ENCODE measurements at places on chromosomes 6 and 20. TPM values are rescaled to one million over a fixed set of nuclear protein-coding genes. Genes with fewer than 3 reads are reported as not detected.

- H3K27me3 ChIP-seq = peaks cover 16% of the 10 kb centered on the region
- no peak overlapping the region for H3K4me3 ChIP-seq
- no peak overlapping the region for H3K27ac ChIP-seq
- peaks cover 3% of the 10 kb centered on the region for H3K4me1 ChIP-seq
- H3K36me3 ChIP-seq = no peaks in the 10 kb centered on the region
- no peak for DNase-seq
Measured at GRCh38 chr6:2447931-2448330, 202.5 kb upstream of the GMDS start.

PLN gene
- total RNA-seq = not detected

DNA sequence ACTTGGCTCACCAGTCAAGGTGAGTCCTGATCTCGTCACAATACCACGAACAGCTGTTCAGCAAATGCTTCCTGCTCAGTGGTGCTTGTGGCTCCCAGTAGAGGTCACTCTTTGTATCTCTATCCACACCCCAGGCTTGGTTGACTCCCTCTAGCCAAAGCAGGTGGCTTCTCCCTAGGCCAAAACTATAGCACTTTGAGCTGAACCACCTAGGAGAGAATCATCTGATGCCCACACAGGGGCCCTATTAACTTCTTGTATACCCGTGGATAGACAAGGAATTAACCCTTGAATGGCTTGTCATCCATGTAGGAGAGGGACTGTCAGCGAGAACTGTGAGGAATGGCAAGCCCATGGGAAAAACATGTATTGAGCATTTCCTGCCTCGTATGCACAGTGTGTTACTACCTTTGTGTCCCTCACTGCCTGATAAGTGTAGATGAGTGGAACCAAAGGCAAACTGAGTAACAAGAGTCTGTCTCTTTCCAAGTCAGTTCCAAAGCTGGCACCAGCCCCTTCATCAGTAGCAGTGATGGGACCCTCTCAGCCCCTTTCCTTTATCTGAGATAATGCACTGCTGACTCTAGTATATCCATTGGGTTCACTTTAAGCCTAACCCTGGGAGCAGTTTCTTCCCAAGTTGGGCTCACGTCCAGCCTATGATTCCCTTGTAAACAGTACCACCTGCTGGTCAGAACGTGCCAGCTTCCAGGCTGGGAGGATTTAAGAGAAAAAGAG, 42.5 kb downstream of the EIF2S2 start:
- no peaks in the 10 kb centered on the region for H3K27me3 ChIP-seq
- H3K36me3 ChIP-seq = peaks cover 28% of the 10 kb centered on the region
- H3K27ac ChIP-seq = no peak overlapping the region
- no peak overlapping the region for H3K4me3 ChIP-seq
- peaks cover 19% of the 10 kb centered on the region for H3K4me1 ChIP-seq
- peak; percentile 67 for DNase-seq

SLC12A5 gene
- total RNA-seq = 1.7 TPM

DNA sequence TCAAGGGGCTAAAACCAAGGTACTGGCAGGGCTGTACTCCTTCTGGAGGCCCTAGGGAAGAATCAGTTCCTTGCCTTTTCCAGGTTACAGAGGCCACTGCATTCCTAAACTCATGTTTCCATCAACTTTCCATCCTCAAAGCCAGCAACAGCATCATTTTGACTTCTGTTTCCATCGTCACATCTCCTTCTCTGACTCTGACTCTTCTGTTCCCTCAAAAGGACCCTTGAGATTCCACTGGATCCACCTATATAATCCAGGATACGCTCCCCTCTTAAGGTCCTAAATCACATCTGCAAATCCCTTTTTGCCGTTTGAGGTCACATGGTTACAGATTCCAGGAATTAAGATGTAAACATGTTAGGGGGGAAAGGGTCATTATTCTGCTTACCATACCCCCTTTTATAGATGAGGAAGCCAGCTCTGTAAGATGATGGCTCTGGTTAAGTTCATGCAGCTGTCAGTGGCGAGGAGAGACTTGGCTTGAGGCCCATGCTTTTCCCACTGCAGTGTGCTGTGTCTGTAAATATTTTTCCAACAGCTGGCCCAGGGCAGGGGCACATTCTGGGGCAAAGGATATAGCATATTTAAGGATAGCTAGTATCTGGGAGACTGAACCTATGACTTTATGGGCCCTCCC, 114.6 kb downstream of the TNFRSF21 start:
- H3K4me1 ChIP-seq = peaks cover 10% of the 10 kb centered on the region
- H3K4me3 ChIP-seq = no peak overlapping the region
- no peaks in the 10 kb centered on the region for H3K27me3 ChIP-seq
- no peak overlapping the region for H3K27ac ChIP-seq

- no peak for DNase-seq
- H3K27ac ChIP-seq = no peak overlapping the region
- no peak overlapping the region for H3K4me3 ChIP-seq
- no peaks in the 10 kb centered on the region for H3K27me3 ChIP-seq
- no peaks in the 10 kb centered on the region for H3K4me1 ChIP-seq
- H3K36me3 ChIP-seq = no peaks in the 10 kb centered on the region
Measured at GRCh38 chr6:139330826-139331500, 39.2 kb upstream of the TXLNB start.

DNA sequence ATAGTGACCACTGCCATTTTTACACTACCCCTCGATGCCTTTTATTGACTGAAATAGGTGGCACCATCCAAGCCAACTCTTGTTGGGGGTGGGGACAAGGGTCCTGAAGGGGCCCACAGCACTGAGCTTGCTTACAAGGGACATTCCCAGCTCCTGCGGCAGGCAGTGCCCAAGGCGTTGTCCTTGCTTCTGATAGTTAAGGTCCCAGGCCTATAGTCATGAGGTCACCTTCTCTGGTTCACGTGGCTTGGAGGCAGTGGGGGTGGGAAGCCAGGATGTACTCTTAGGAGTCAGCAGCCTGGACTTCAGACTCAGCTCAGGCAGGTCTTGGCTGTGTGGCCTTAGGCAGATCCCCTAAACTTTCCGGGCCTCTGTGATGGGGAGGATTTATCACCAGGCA, 48.6 kb downstream of the TOX2 start:
- peaks cover 30% of the 10 kb centered on the region for H3K4me1 ChIP-seq
- H3K27ac ChIP-seq = no peak overlapping the region
- H3K4me3 ChIP-seq = no peak overlapping the region
- DNase-seq = no peak
- H3K36me3 ChIP-seq = peaks cover 2% of the 10 kb centered on the region

SALL4 gene
- not detected for total RNA-seq

DNA sequence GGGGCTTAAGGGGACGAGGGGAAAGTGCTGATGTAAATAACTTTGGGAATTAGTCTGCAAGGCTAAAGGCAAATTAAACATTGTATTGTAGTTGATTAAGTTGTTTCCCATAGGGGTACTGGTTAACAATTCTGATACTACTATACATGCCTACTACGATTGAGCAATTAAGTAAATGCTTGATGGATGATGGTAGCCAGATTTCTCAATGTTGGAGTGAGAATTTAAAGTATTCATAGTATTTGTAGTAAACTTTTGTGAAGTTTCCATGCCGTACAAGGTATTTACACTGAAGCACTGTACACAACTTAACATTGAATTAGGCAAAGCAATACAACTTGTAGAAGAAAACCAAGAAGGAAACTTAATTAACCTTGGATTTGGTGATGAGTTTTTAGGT, 852.3 kb downstream of the QKI start:
- no peaks in the 10 kb centered on the region for H3K27me3 ChIP-seq
- no peak overlapping the region for H3K4me3 ChIP-seq
- no peak overlapping the region for H3K27ac ChIP-seq
- no peaks in the 10 kb centered on the region for H3K36me3 ChIP-seq
- no peak for DNase-seq
- H3K4me1 ChIP-seq = no peaks in the 10 kb centered on the region

DNA sequence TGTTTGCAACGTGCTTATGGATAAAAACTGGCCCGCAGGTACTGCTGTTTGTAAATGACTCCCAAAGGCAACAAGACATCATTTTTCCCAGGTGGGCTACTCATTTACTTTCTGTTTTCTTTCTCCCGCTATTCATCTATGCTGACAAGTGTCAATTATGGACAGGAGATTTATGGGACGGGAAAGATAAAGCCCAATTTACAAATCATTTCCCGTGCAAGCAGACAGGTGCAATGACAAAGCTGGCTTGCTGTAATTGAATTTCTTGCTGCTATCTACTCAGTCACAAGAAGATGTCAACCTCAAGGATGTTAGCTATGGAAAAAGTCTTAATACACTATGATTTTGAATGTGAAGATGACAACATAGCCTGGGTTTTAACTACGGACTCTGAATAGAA, 125.5 kb downstream of the EPHA7 start:
- no peak overlapping the region for H3K27ac ChIP-seq
- no peak overlapping the region for H3K4me3 ChIP-seq
- no peaks in the 10 kb centered on the region for H3K4me1 ChIP-seq
- H3K27me3 ChIP-seq = no peaks in the 10 kb centered on the region
- DNase-seq = no peak
- no peaks in the 10 kb centered on the region for H3K36me3 ChIP-seq

- no peak overlapping the region for H3K4me3 ChIP-seq
- DNase-seq = no peak
- H3K4me1 ChIP-seq = no peaks in the 10 kb centered on the region
- H3K27ac ChIP-seq = no peak overlapping the region
- no peaks in the 10 kb centered on the region for H3K36me3 ChIP-seq
Measured at GRCh38 chr6:77092971-77093370, 370.3 kb downstream of the HTR1B start.

RBBP9 gene
- 10.8 TPM for total RNA-seq

DNA sequence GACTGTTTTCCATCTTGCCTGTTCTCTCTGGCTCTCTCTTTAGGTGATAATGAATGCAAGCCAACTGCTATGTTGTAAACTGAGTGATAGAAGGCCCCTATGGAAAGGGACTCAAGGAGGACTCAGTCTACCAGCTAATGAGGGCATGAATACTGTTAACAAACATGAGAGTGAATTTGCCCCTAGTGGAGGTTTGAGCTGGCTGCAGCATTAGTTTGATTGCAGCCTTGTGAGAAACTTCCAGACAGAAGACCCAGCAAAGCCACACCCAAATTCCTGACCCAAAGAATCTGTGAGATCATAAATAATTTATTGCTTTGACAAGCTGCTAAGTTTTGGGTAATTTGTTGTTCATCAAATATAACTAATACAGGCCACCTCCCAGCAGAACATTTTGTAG, 50.0 kb upstream of the PLCB1 start:
- no peak overlapping the region for H3K27ac ChIP-seq
- H3K36me3 ChIP-seq = no peaks in the 10 kb centered on the region
- DNase-seq = no peak
- peaks cover 2% of the 10 kb centered on the region for H3K27me3 ChIP-seq

- H3K27me3 ChIP-seq = no peaks in the 10 kb centered on the region
- DNase-seq = no peak
- no peaks in the 10 kb centered on the region for H3K4me1 ChIP-seq
- no peak overlapping the region for H3K27ac ChIP-seq
Measured at GRCh38 chr20:24866008-24866407, 83.1 kb upstream of the CST7 start.

TCFL5 gene
- 9.6 TPM for total RNA-seq

FAM217A gene
- total RNA-seq = not detected

KATNA1 gene
- 27.2 TPM for total RNA-seq

PRDM13 gene
- not detected for total RNA-seq

DNA sequence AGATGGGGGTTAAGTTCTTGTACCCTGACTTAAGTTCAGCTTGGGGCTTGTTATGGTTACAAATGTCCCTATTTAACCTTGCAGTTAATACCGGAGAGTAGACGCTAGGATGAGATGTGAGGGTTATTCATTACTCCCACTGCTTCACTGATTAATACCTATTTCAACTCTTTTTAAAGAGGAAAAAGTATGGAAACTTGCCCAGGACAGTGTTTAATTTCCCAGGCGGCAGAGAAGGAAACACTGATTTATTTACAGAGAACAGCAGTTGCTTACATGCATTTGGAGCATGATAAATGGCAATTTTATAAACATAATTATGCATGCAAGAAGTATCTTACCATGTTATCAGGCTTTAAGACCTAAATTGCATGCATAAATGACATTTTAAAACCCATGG, 137.7 kb downstream of the RCAN2 start:
- no peaks in the 10 kb centered on the region for H3K36me3 ChIP-seq
- peaks cover 4% of the 10 kb centered on the region for H3K4me1 ChIP-seq

- peaks cover 10% of the 10 kb centered on the region for H3K27me3 ChIP-seq
- peak overlapping the region; percentile 8 for H3K4me3 ChIP-seq
- DNase-seq = peak; percentile 42
- peak overlapping the region; percentile 55 for H3K27ac ChIP-seq
- no peaks in the 10 kb centered on the region for H3K36me3 ChIP-seq
Measured at GRCh38 chr20:63025534-63026331, 19.0 kb upstream of the BHLHE23 start.

HLA-DQA2 gene
- not detected for total RNA-seq

GRCh38 chr6:67971812-67972211, 663.3 kb upstream of the ADGRB3 start:
- H3K36me3 ChIP-seq = no peaks in the 10 kb centered on the region
- H3K27me3 ChIP-seq = no peaks in the 10 kb centered on the region
- H3K4me1 ChIP-seq = no peaks in the 10 kb centered on the region
- H3K27ac ChIP-seq = no peak overlapping the region
- no peak for DNase-seq

DNA sequence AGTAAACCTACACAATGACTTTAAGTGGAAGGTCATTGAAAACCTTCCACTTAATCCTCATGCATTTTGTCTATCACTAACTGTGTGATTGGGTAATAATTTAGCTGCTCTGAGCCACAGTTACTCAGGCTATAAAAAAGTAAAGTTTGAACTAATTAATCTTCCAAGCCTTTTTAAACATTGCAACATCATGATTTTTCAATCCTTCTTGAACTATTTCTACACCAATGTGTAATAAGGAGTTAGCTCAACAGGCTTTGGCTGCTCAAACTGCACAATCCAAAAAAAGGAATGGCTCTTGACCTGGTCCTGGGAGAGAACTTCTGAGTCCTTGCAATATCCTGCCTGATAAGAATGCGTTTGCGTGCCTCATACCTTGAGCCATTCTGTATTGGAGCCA, 34.8 kb upstream of the FILIP1 start:
- H3K4me3 ChIP-seq = no peak overlapping the region
- no peaks in the 10 kb centered on the region for H3K36me3 ChIP-seq
- H3K27ac ChIP-seq = no peak overlapping the region
- no peak for DNase-seq

DNA sequence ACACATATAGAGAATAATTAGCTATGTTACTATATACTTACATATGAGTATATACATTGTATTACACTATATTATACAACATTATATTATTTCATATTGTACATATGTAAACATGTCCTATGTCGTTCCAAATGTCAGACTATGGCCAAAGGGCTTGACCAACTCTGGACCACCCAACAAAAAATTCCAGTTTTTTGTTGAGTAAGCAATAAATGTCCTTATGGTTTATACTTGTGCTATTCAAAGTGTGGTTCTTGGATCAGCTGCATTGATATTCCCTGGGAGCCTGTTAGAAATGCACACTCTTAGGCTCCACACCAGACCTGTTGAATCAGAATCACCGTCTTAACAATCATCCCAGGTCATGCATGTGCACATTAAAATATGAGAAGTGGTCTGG, 225.4 kb upstream of the ZFP64 start:
- no peaks in the 10 kb centered on the region for H3K36me3 ChIP-seq
- DNase-seq = no peak
- H3K4me3 ChIP-seq = no peak overlapping the region
- no peaks in the 10 kb centered on the region for H3K4me1 ChIP-seq
- no peaks in the 10 kb centered on the region for H3K27me3 ChIP-seq

DLK2 gene
- not detected for total RNA-seq

GRCh38 chr6:121460170-121460569, 24.7 kb downstream of the GJA1 start:
- no peak overlapping the region for H3K27ac ChIP-seq
- no peak overlapping the region for H3K4me3 ChIP-seq
- H3K36me3 ChIP-seq = no peaks in the 10 kb centered on the region

Data from activated CD8-positive, alpha-beta T cell treated with anti-CD3 and anti-CD28 coated beads, Interleukin-2, amount 10 ng/mL, durations not matched to agents 7 days and 5 days (primary cell).